Hematopoietic multipotent progenitor cell (in vitro differentiated cells): ENCODE measurements at places on chromosomes 1 and 21.

GRCh38 chr1:15423355-15424077, 13.8 kb downstream of the EFHD2 start:
- DNase-seq: no peak

- no peak for DNase-seq
These were observed 371.9 kb upstream of the SPAG17 start for GRCh38 chr1:118556936-118557335.

- DNase-seq: no peak
These were observed 27.8 kb downstream of the OSBPL9 start for GRCh38 chr1:51644533-51645197.

GRCh38 chr1:170076199-170076598, 1.7 kb upstream of the KIFAP3 start:
- no peak for DNase-seq

DNA sequence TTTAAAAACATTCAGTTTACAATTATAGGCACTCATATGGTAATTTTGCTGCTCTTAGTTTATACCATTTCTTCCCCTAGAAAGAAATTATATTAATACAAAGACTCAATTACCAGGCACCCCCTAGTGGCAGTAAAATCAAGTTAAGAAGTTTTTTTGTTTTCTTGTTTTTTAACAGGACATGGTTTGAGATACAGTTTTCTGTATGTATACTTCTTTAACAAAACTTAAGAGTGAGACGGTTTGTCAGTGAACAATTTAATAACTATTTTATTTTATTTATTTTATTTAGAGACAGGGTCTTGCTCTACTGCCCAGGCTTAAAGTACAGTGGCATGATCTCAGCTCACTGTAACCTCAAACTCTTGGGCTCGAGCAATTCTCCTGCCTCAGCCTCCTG, 224.6 kb downstream of the FAF1 start:
- DNase-seq: no peak

GRCh38 chr1:85344256-85344694, 67.8 kb upstream of the BCL10 start:
- no peak for DNase-seq

- DNase-seq: no peak
These were observed 195.9 kb upstream of the GALNT2 start for GRCh38 chr1:229871078-229871676.

GRCh38 chr1:113390871-113391648, 745 bp downstream of the MAGI3 start:
- DNase-seq: peak; percentile 15

DNA sequence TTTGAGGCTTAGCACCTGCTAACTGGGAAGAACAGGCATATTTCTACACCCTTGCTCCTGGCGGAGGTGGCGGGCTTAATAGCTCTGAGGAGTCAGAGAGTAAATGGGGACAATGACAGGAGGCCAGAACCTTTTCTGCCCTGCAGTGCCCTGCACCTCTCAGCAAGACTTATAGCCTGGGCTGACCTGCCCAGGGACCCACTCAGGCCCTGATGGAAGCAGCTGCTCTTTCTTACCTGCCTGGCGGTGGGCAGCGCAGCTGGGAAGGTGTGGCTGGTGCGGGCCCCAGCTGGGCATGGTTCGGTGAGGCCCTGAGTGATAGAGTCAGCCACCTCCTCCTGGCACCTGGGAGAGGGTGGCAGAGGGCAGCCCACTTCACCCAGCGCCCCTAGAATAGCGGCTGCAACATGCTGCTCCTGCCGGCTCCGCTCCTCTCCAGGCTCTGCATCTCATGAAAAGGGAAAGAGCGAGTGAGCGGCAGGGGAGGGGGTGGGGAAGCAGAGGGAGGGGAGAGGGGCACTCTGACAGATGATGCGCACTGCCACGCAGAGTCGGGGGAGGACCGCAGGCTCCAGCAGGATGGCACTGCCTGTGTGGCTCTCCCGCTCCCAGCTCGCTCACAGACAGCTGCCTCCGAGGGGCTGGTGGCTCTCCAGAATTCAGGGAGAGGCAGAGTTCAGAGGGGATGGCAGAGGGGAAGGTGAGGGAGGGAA, at the start of gene RGS8:
Gene RGS8 (minus strand): TSS at position 472 of the 713 bp plus-strand sequence. CDS start 14,938 bp downstream, outside the sequence.
- DNase-seq: no peak

DNA sequence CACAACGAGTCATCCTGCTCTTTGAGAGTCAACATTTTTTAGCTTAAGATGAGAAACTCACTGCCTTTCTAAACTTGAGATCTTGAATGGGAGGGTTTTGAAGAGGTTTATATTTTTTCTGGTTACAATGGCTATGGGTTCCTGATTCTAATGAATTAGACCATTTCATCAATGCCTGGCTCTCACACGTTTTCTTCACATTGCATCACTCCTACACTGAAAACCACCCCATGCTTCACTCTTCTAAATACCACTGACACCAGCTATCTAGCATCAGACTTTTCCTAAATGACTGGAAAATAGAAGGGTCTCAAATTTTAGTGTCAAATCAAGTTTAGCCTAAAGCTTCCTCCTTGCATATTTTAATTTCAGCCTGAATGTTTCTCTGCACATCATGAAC, 606.1 kb upstream of the USP24 start:
- no peak for DNase-seq

GRCh38 chr1:18773753-18774152, 85.7 kb downstream of the TAS1R2 start:
- no peak for DNase-seq

- no peak for DNase-seq
These were observed 39.3 kb downstream of the PDE9A start for GRCh38 chr21:42692688-42693087.

DNA sequence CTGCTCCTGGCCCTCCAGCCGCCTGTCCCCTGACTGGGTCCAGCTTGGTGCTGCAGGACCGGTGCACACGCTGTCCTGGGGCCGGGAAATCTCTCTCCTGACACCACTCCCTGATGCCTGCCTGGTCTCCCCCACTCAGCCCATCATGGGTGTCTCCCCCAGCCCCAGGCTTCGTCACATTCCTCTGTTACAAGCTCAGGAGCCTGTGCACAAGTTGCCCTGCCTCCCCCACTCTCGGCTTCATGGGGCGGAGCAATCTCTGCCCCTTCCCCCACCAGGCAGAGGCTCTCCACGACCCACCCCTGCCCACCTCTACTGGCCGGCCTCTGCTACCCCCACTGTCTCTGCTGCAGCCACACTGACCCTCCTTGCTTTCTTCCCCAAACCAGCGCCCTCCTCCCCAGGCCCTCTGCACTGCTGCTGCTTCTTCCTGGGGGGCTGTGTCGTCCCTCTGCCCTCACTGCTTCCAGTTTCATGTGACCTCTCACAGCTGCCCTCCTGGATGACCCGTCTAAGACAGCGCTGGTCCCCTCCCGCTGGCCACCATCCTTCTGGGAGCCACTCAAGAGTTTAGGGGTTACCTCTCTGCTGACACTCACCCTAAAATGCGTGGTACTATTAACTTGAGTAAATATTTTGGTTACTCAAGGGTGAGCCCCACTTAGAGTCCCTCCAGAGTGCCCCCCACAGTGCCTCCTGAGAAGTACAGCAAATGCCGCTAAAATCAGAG, 5.7 kb upstream of the RIPK4 start:
- no peak for DNase-seq

DNA sequence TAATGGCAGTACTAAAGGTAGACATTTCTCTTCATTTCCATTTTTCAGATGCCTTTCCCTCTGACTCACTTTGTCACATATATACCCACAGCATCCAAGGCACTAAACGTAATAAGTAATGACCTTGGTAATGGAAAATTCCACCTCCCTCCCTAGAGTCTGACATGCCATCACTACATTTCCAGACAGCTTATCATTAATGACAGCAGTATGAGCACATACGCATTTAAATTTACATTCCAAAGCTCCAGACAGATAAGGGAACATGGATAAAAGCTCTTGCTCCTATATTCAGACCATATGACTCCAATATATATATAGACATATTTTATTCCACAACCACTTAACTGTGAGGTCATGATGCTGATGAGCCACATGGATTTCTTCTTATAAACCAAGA, 191.7 kb upstream of the GORAB start:
- DNase-seq: no peak

- DNase-seq: no peak
These were observed 777.5 kb upstream of the ADGRL2 start for GRCh38 chr1:81023187-81023724.

DNA sequence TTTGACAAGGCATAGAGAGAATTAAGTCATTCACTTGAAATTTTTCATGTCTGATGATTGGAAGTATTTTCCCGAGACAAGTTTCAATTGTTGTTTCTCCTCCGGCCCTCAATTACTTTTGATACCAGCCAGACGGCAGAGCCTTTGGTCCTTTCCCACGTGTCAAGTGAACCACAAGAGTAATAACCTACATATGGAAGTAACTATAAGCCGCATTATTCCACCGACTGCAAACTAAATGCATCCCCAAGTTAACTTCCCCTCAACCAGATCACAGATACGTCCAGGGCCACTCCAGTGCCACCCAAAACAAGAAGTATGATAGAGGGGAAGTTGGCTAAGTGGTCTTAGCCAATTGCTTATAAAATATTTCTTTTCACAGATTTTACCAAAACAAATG, 20.2 kb downstream of the COLGALT2 start:
- peak; percentile 56 for DNase-seq

DNA sequence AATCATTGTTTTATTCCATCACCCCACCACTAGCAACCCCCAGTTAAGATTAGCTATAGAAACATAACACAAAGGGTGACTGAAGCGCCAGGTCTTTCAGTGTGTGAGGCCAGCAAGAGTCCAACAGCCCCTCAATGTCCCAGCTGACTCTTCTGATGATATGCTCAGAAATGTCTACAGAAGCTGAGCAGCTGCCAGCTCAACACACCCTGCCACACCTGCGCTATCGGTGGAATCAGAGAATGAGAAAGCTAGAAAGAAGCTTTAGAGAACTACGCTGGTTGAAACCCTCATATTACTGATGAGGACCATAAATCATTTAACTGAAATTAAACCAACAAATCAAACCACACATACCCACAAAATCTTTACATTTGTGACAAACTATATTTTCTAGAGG, 116.2 kb downstream of the SLC45A1 start:
- DNase-seq: no peak

- no peak for DNase-seq
These were observed 65.2 kb downstream of the OLFML2B start for GRCh38 chr1:161958425-161958824.

- DNase-seq: no peak
These were observed 4.5 kb upstream of the TOR3A start for GRCh38 chr1:179077396-179077795.
